Mesenchymal stem cell (in vitro differentiated cells and primary cell): ENCODE measurements at places on chromosomes 11 and 22.

- no peak for DNase-seq
Measured at GRCh38 chr11:129930743-129931142, 35.4 kb upstream of the NFRKB start.

- DNase-seq, result no peak
Measured at GRCh38 chr11:36454941-36455631, 55.0 kb downstream of the TRAF6 start.

DNA sequence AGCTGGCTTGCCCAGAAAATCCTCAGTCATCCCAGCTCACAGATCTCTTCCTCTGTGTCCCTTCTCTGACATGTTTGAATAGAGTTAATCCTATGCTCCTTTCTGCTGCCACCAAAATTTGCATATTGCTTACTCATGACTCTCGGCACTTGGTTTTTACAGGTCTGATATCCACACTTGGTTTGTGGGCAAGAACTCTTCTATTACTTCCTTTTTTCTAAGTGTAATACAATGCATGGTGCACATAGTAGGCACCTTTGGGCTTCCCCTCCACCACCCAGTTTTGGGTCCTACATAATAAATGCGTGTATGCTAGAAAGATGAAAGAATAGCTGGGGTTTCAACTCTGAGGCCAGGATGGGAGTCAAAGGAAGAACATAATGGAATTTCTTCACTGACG lies 69.7 kb upstream of the GRK3 start:
- DNase-seq, result no peak

GRCh38 chr22:39183991-39184585 lies 31.6 kb upstream of the CBX7 start:
- peak; percentile 37 for DNase-seq

- no peak for DNase-seq
Measured at GRCh38 chr11:74699615-74700396, 31.4 kb downstream of the CHRDL2 start.

GRCh38 chr22:27157666-27158370 lies 500.4 kb downstream of the MIAT start:
- DNase-seq, result no peak

DNA sequence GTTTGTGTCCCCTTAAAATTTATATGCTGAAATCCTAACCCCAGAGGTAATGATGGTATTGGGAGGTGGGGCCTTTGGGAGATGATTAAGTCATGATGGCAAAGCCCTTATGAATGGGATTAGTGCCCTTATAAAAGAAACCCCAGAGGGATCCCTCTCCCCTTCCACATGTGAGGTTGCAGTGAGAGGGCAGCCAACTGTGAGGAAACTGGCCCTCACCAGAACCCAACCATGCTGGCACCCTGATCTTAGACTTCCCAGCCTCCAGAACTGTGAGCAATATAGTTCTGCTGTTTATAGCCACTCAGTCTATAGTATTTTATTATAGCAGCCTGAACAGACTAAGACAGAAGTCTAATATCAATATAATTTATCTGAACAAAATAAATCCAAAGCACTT lies 27.1 kb upstream of the RRAS2 start:
- no peak for DNase-seq

DNA sequence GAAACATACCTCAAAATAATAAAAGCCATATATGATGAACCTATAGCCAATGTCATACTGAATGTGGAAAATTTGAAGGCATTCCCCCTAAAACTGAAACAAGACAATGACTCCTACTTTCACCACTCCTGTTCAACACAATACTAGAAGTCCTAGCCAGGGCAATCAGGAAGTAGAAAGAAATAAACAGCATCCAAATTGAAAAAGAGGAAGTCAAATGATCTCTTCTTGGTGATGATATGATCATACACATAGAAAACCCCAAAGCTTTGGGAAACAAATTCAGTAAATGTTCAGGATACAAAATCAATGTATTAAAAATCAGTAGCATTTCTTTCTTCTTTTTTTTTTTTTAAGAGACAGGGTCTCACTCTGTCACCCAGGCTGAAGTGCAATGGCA lies 109.9 kb downstream of the DLG2 start:
- no peak for DNase-seq

DNA sequence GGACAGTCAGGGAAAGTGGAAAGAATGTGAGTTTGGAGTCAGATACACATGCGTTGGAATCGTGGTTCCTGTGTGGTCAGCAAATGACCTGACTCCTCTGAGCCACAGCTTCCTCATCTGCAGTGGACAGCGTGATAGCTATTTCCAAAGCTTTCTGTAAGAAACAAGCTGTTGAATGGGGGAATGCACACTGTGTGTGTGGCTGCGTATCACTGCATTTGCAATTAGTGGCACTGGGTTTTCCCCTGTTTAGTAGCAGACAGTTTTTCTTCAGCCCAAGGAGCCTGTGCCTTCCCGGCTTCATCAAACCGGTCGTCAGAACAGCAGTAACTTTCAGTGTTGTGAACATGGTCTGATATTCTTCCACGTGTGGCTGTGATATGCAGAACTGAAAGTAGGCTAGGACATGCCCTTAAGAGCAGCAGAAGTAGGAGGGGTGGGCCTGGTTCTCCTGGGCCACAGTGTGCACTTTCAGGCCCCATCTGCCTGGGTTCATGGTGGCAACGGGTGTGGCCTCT lies 121.5 kb downstream of the RRAS2 start:
- no peak for DNase-seq

DNA sequence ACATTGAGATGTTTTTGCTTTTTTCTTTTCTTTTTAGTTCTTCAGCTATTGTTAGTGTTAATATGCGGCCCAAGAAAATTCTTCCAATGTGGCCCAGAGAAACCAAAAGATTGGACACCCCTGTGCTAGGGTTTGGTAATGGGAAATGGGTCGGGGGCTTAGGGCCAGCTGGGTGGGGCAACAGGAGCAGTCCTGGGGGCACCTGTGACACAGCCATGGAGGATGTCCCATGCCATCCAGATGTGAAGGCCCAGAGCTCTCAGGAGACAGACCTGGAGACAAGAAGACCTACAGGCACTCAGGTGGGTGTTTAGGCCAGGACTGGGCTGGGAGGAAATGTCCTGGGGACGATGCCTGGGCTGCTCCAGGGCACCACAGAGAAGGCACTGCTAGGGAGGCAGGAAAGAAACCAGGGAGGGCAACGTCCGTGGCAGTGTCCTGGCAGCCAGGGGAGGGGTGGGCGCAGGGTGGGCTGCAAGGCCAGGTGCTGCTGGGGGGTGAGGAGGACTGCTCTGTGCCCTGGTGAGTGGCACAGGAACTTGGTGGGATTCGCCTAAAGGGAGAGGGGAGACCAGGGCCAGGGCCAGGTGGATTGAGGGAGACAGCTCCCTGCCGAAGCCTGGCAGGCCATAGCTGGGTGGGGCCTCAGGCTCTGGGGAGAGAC lies 21.4 kb downstream of the RELT start:
- DNase-seq, result no peak

GRCh38 chr11:117610901-117611300 lies 186.1 kb downstream of the DSCAML1 start:
- DNase-seq, result no peak

DNA sequence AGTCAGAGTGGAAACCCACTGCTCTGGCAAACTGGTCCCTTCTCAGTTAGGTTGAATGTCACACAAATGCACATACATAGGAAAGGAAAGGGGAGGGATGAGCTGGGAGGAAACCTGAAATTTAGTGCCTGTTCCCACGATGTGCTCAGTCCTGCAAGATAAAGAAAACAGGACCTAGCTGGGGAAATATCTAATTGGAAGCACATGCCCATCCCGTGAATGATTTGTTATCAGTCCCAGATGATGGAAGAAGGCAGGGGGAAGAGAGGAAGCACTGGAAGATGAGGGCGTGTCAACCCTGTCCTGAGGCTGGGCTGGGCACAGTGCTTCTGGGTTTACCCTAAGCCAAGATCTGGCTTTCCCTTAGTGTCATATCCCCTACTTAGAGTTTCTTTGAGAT lies 173.9 kb downstream of the NAV2 start:
- DNase-seq, result no peak

- no peak for DNase-seq
Measured at GRCh38 chr11:118635237-118635591, 27.8 kb downstream of the PHLDB1 start.

DNA sequence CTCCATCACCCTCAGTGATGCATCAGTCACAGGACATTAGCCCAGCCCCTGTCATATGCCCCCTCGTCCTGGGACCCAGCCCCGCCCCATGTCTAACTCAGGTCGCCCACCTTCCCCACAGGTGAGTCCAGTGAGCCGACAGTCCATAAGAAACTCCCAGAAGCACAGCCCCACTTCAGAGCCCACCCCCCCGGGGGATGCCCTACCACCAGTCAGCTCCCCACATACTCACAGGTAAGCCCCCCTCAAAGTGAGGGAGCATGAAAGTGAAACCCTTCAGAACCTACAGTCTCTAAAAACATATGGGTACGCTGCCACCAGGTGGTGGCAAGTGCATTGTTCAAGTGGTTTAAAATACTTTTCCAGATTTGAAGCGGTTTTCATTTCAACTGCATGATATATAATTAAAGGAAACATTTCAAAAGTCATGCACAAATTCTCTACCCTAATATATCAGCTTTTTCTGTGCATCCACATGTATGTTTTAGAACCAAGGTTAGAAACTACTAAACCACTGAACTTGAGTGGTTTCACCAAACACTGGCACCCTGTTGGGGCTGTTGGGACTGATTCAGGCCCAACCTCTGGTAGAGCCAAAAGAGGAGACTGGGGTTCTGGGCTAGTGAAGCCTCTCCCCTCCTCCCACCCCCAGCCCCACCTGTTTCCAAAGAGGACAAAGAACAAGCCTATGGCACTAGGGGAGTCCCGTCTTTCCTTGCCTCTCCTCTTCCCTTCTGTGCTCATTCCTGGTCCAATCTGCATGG lies 17.3 kb downstream of the EPS8L2 start:
- peak; percentile 64 for DNase-seq

DNA sequence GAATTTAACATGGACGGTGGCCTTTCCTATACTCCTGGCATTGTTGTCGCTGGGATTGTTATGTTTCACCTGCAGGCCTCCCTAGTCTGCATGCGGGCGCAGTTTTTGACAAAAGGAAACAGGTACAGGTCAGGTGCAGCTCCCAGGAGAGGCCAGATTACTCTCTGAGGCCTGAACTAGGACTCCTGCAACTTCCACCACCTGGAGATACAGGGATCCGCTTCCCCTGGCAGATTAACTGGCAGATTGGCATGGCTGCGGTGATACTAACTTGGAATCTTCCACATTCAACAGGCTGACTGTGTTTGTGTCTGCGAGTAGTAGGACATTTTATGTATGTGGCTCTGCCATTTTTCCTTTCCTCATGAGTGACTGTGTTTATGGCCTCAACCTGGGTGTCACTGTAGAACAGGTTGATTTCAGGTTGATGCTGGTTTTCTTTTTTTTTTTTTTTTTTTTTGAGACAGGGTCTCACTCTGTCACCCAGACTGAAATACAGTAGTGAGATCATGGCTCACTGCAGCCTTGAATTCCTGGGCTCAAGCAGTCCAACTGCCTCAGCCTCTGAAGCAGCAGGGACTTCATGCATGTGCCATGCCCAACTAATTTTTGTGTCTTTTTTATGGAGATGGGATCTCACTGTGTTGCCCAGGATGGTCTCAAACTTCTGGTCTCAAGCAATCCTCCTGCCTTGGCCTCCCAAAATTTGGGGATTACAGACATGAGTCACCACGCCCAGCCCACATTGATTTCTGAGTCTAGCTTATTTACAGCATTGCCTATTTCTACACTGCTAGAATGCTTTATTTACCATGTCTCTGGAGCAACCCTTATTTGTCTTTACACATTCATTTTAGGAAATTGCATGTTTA lies 1.7 kb upstream of the USP28 start:
- DNase-seq, result no peak

DNA sequence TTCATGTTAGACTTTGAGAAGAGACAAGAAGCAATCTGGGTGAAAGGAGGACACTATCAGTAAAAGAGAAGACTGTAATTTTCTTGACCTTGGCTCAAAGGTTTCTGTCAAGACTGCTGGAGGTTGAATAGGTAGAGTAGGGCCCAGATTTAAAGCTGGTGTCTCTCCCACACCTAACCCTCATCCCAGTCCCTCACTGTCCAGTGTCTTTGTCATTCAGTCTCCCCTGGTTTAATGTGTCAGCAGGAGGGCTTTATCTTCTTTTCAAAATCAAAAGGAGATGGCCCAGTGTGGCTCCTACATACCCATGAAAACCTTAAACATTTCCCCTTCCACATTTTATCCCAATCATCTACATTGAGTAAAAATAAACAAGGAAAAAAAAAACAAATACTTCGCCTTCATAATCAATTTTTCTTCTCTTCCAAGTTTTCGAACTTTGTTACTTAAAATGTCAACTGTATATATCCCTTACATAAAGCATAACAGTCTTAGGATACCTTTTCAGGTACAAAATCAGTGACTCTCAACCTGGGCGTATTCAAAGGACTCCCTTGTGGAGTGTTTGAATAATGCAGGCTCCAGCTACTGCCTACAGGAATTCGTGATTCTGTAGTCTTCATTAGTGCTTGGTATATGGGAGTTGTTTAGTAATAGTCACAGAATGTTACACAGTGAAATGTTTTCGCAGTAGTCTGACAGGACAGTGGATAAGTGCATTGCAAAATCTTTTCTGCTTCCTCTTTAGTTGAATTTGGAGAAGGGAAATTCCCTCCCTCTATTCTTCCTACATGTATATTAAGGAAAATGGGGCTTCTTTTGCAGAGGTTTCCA lies 87.2 kb downstream of the FAT3 start:
- DNase-seq, result peak; percentile 69

- DNase-seq, result no peak
Measured at GRCh38 chr11:13885083-13885482, 77.4 kb upstream of the SPON1 start.

GRCh38 chr11:105740164-105740903 lies 130.5 kb downstream of the GRIA4 start:
- no peak for DNase-seq

DNA sequence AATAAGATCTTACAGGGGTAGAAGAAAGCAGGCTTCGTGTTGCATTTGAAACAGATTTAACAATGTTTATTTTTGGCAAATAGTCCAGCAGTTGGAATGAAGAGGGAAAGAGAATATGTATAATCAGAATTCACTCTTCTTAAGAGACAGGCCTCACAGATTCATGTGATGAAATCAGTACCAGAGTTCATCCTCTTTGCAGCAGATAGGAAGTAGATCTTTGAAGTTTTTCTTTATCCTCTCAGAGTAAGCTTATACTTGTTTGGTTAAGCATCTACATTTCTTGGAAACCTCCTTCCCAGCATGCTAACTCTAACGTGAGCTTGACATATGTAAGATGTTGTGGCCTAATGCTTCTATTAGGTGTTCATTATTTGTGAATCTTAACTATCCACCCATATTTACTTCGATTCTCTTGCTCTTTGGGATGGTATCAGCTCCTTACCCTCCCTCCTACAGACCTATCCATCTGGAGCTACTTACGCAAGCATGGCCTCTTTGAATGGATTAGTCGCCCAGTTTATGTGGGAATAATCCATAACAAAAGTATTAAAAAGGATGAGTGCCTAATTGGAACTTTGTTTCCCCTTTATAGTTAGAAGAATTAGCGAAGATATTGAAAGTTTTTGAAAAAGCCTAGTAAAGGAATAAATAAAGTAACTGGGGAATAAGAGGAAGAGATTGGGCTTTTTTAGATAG lies 80.1 kb downstream of the PRMT3 start:
- DNase-seq, result no peak

- peak; percentile 52 for DNase-seq
Measured at GRCh38 chr11:33542921-33543320, 157.7 kb downstream of the C11orf91 start.

GRCh38 chr11:77093987-77094840 lies 8.4 kb upstream of the OMP start:
- DNase-seq, result no peak
